ENCODE measurements at places on chromosomes 16 and 17. TPM values are rescaled to one million over a fixed set of nuclear protein-coding genes. Genes with fewer than 3 reads are reported as not detected.

CD300LB gene
- total RNA-seq: not detected

SMPD3 gene
- 4.5 TPM for total RNA-seq

SCN4A gene
- 0.39 TPM for total RNA-seq

CSF3 gene
- total RNA-seq: not detected

RHOT2 gene
- total RNA-seq: 146 TPM

HSD3B7 gene
- total RNA-seq: 6.9 TPM

GRCh38 chr16:51084074-51084928 is 66.8 kb downstream of the SALL1 start:
- no peak for DNase-seq

DNA sequence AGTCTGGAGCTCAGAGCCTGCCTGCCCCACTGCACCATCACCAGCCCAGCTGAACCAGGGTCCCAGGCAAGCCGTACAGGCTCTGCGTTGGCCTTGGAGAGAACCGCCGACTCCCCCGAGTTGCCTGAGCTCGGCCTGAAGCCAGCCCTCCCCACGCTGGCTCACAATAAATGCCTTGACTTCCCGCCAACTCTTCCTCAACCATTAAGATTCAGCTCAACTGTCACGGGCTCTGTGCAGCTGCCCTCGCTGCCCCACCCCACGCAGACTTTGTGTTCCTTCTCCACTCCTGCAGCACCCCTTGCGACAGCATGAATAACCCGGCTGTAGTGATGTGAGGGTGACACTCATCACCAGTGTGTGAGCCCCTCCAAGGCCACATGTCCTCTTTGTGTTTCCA is 4.8 kb upstream of the QPRT start:
- DNase-seq: no peak

- DNase-seq: no peak
These were observed 11.7 kb downstream of the ERN1 start for GRCh38 chr17:64117981-64118979.

- DNase-seq: no peak
These were observed 626.1 kb downstream of the TMEM114 start for GRCh38 chr16:7964167-7964566.

DNA sequence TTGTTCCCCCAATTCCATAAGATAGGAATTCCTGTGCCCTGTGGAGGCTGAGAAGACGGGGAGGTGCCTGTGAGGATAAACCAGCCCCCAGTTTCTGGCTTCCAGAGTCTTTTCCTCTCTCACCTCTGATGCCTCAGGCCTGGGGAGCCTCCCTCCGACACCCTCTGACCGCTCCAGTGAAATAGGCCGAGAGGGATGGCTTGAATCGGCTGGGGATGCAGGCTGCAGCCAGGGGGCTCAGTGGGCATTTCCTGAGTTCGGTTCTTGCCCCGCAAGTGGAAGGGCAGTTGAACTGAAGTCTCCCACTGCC is 339.4 kb downstream of the SEC14L1 start:
- no peak for DNase-seq

GRCh38 chr17:20733923-20734322 is 154.4 kb downstream of the CDRT15L2 start:
- no peak for DNase-seq

DNA sequence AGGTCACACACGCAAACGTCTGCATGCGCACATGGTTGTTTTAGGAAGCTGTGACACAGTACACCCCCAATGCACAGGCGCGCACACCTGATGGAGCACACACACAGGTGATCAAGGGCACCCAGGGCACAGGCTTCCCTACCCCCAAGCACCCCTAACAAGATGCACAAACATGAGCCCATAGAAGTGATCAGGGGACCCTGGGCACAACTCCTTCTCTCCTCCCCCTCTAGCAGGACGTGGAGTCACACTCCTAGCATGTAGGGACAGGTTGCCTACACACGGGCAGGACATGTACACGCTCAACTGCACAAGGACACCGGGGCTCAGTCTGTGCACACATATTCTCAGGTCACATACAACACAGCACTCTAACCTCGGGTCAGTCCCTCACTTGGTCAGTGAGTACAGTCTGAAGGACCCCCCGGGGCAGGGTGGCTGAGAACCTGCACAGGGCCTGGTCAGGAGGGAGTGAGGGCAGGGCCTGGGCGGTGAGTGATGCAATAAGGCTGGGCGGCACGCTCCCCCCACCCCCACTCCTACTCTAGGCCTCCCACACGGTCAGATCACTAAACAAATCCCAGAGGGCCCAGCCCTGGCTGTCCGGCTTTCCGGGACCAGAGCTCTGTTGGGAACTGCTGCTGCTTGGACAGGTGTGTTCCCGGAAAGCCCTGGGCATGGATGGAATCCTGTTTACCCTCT is 751 bp upstream of the DOC2B start:
- no peak for DNase-seq

DNA sequence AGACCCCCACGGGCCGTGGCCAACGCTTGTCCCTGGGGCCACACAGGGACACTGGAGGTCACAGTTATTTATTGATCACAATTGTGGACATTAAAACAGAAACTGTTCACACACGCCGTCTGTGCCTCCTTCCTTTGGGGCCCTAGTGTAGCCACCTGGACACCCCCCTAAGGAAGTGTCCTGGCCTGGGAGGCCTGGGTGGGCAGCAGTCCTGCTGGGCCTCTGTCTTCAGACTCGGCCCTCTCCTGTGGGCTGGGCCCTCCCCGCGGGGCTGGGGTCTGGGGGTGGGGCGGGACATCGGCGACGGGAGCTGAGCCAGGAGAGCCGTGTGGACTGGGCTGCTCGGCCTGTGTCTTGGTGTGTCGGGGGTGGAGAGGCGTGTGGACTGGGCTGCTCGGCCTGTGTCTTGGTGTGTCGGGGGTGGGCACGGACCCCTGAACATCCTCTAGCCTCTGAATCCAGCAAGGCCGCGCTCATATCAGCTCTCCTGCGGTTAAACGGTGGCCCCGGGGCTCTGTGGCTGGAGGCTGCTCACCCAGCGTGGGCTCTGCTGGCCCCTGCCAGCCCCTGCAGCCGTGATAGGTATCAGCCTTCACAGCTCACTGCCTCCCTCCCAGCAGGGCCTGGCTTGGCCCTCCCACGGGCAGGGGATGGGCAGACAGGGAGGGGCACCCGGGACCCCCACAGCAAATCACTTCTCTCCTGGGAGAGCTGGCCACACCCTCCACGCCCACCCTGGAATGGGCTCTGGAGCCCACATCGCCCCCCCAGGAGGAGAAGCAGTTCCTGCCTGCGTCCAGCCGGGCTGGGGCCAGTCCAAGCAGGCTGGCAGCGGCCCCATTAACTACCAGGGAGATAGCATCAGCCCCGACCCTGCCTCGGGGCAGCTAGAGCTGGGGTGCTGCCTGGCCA is 1.1 kb upstream of the NHLRC4 start:
- no peak for DNase-seq
